ENCODE measurements at places on chromosomes 1 and 21.

GRCh38 chr1:47474278-47475193 lies 36.7 kb downstream of the FOXD2 start:
- no peak for DNase-seq

DNA sequence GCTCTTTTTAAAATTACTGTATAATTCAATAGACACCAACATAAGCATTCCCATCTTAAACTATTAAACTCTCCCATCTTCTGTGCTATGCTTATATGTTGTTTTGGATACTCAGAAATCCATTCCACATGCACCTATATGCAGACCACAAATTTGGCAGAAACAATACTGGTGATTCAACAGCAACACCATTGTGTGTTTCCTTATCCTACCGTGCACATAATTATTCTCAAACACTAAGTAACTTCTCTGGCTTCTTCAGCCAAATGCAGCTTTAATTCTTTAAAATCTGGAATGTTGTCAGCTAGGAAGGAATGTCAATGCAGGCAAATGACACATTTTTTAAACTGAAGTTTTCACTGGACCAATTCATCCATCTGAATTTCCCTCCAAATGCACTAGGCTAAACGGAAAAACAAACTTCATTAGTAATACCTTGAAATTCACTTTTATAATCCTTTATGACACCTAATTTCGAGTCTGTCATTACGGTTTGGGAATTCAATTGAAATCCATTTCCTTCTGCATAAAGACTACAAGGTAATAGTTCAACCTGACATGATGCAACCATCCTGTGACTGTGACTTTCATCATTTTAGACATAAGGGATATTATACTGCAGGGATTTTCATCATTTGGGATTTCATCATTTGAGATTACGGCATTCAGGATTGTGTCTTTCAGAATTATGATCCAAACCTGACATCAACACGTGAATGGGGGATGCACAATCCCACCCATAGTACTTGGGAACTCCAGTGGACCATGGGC lies 308.5 kb downstream of the LTN1 start:
- DNase-seq: no peak

DNA sequence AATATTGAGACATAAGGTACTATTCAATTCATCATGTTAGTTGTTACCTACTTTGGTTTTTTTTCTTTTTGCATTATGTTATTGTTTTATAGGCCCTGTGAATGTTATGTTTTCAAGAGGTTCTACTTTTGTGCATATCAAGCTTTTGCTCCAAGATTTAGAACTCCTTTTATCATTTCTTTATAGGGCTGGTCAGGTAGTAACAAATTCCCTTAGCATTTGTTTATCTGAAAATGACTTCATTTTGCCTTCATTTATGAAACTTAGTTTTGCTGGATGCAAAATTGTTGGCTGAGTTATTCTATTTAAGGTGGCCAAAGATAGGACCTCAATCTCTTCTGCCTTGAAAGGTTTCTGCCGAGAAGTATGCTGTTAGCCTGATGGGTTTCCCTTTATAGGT lies 21.3 kb upstream of the MAB21L3 start:
- no peak for DNase-seq

- peak; percentile 27 for DNase-seq
Measured at GRCh38 chr1:31765041-31765467, 914 bp upstream of the ADGRB2 start.
